ENCODE measurements at places on chromosomes 16 and 17.

DNA sequence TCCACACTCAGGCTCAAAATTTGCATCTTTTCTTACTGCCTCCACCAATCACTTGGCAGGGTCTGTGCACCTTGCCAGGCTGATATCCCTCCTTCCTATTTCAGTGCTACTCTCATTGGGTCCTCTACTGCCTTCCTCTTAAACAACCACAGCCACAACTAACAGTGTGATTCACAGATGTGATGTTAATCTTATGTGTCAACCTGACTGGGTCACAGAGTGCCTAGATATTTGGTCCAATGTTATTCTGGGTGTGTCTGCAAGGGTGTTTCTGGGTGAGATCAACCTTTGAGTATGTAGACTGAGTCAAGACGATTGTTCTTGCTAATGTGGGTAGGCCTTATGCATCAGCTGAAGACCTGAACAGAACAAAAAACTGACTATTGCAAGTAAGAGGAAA lies 51.3 kb upstream of the IRX6 start:
- H3K27me3 ChIP-seq, result no peaks in the 10 kb centered on the region
- no peaks in the 10 kb centered on the region for H3K4me1 ChIP-seq
- no peaks in the 10 kb centered on the region for H3K36me3 ChIP-seq
- DNase-seq, result no peak
- no peak overlapping the region for H3K4me3 ChIP-seq

DNA sequence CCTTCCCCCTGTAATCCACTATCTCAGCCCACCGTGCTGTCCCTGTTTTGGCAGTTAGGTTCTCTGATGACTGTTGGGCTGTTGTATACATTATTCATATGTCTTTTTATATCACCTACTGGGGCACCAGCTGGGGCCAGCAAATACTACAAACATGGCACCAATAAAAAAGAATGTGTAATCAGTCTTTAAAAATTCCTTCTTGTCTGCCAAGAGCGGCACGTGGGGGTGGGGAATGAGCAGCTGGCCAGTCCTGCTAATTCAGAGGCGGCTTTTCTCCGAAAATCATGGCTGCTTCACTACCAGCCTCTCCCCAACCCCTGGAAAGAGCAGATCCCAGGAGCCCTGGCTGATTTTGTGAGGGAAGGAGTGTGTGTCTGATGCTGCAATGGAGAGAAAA lies 77.7 kb upstream of the EEF2KMT start:
- no peaks in the 10 kb centered on the region for H3K36me3 ChIP-seq
- no peak for DNase-seq
- no peak overlapping the region for H3K4me3 ChIP-seq
- no peaks in the 10 kb centered on the region for H3K27me3 ChIP-seq
- H3K27ac ChIP-seq, result no peak overlapping the region

- no peaks in the 10 kb centered on the region for H3K27me3 ChIP-seq
- no peak overlapping the region for H3K27ac ChIP-seq
- H3K36me3 ChIP-seq, result no peaks in the 10 kb centered on the region
- no peak overlapping the region for H3K4me3 ChIP-seq
- no peaks in the 10 kb centered on the region for H3K4me1 ChIP-seq
- DNase-seq, result peak; percentile 68
Observed at GRCh38 chr16:46908540-46909372, 24.6 kb downstream of the GPT2 start.

DNA sequence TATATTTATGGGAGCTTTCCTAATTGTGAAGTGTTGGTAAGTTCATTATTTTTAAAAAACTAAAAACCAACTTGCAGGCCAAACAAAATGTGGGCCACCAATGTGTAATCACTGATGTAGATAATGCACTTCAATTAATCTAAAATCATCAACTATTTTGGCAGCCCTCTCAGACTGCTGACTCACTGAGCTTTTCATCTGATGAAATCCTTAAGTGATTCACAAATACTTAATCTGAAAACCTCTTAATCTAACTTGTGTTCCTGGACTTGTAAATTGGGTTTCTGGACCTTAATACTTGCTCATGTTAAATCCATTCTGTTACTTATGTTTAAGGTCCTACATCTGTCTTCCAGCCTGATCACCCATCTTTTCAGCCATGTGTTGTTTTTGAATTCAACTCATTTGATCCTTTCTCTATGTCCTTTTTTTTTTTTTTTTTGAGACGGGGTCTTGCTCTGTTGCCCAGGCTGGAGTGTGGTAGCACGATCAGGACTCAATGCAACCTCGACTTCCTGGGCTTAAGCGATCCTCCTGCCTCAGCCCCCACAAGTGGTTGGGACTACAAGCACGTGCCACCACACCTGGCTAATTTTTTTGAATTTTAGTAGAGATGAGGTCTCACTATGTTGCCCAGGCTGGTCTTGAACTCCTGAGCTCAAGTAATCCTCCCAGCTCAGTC lies 39.0 kb downstream of the PRKCB start:
- H3K27me3 ChIP-seq, result no peaks in the 10 kb centered on the region
- peaks cover 13% of the 10 kb centered on the region for H3K36me3 ChIP-seq
- no peak overlapping the region for H3K4me3 ChIP-seq
- DNase-seq, result peak; percentile 31
- peaks cover 46% of the 10 kb centered on the region for H3K4me1 ChIP-seq
- peak overlapping the region; percentile 71 for H3K27ac ChIP-seq

GRCh38 chr16:30894540-30895368 lies 877 bp upstream of the BCL7C start:
- no peaks in the 10 kb centered on the region for H3K27me3 ChIP-seq
- H3K27ac ChIP-seq, result no peak overlapping the region
- H3K36me3 ChIP-seq, result peaks cover 2% of the 10 kb centered on the region
- peak overlapping the region; percentile 88 for H3K4me3 ChIP-seq

- H3K27me3 ChIP-seq, result no peaks in the 10 kb centered on the region
- no peaks in the 10 kb centered on the region for H3K36me3 ChIP-seq
- H3K27ac ChIP-seq, result no peak overlapping the region
- DNase-seq, result no peak
- H3K4me3 ChIP-seq, result no peak overlapping the region
- no peaks in the 10 kb centered on the region for H3K4me1 ChIP-seq
Observed at GRCh38 chr17:20702692-20703091, 123.2 kb downstream of the CDRT15L2 start.

- H3K4me1 ChIP-seq, result no peaks in the 10 kb centered on the region
- no peak overlapping the region for H3K27ac ChIP-seq
- H3K27me3 ChIP-seq, result no peaks in the 10 kb centered on the region
- DNase-seq, result no peak
- H3K36me3 ChIP-seq, result no peaks in the 10 kb centered on the region
Observed at GRCh38 chr17:54838651-54839421, 61.8 kb upstream of the TOM1L1 start.

- no peak for DNase-seq
- no peak overlapping the region for H3K27ac ChIP-seq
- H3K4me1 ChIP-seq, result no peaks in the 10 kb centered on the region
- peaks cover 5% of the 10 kb centered on the region for H3K27me3 ChIP-seq
Observed at GRCh38 chr16:84378099-84378498, 9.8 kb downstream of the ATP2C2 start.

GRCh38 chr16:85562093-85562786 lies 50.9 kb upstream of the GSE1 start:
- H3K4me1 ChIP-seq, result peaks cover 46% of the 10 kb centered on the region
- H3K27me3 ChIP-seq, result no peaks in the 10 kb centered on the region
- H3K36me3 ChIP-seq, result peaks cover 38% of the 10 kb centered on the region
- H3K4me3 ChIP-seq, result no peak overlapping the region

DNA sequence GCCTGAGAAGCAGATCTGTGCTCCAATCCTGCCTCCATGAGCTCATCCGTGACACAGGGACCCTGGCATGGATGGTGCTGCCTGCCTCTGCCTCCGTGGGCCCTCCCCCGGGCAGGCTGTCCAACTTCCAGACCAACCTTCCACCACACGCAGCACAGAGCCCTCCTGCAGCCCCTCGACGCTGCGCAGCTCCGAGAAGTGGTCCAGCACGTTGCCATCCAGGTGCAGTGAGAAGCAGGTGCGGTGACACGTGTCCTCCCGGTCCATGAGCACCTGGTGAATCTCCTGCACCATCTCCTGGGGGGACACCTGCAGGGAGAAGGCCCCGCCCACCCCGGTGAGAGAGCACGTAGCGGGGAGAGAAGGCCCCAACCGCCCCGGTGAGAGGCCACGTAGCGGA lies 8.4 kb downstream of the CLUH start:
- no peaks in the 10 kb centered on the region for H3K27me3 ChIP-seq
- H3K4me1 ChIP-seq, result peaks cover 12% of the 10 kb centered on the region
- peaks cover 69% of the 10 kb centered on the region for H3K36me3 ChIP-seq
- no peak for DNase-seq

DNA sequence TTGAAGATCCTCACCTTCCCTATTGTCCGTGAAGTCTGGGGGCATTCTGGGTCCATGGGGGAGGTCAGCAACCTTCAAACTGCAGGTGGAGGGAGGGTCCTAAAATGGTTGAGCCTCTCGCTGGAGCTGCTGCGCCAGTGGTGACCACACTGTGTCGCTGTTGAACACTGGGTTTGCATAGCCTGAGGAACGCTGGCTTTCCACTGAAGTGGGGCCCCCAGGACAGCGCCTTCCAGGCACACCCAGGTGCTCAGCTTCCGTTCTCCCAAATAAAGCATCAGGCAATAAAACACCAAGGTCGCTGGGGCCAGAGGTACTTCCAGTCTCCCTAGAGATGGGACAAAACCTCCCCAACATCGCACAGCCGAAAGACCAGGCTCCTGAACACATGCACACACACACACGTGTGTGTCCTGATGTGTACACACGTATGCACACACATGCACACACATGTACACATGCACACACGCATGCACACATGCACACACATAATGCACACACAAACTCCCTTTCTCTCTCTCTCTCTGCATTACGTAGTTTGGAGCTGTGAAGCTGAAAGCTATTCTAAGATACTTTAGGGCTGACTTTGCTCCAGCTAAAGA lies 120.6 kb downstream of the IRF8 start:
- H3K27ac ChIP-seq, result no peak overlapping the region
- DNase-seq, result no peak
- H3K27me3 ChIP-seq, result no peaks in the 10 kb centered on the region
- no peaks in the 10 kb centered on the region for H3K36me3 ChIP-seq

DNA sequence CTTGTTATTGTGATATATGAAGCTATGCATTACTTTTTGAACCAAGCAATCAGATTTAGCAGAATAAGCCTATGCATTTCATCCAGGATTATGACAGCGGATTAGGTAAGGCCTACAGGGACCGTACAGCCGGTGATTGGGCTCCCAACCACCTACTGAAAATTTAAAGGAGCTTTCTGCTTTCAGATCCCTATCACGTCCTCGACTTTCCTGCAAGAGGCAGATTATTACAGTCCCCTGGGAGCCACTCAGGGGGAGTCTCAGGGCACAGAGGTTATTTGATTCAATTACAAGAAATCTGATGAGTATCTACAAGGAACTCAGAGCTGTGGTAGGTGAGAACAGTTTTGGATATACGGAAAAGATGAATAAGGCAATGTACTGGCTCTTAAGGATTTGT lies 80.7 kb downstream of the HS3ST3B1 start:
- H3K4me3 ChIP-seq, result no peak overlapping the region
- H3K36me3 ChIP-seq, result no peaks in the 10 kb centered on the region
- no peak overlapping the region for H3K27ac ChIP-seq
- no peaks in the 10 kb centered on the region for H3K27me3 ChIP-seq
- no peaks in the 10 kb centered on the region for H3K4me1 ChIP-seq
- DNase-seq, result no peak

DNA sequence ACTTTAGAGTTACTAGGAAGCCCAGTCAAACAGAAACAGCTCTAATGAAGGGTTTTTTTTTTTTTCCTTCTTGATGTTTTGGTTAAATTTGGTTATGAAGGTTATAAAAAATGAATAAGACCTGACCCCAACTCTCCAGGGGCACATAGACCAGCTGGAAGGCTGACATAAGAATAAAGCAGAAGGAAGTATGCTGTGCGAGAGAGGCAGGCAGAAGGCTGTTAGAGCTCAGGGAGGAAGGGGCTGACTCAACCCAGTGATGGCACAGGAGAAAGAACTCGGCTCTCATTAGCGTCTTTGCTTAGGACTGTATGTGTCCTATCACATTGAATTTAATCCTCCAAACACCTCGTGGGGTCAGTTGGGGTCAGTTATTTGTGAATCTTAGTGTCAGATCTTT lies 474.6 kb downstream of the PMP22 start:
- H3K27me3 ChIP-seq, result no peaks in the 10 kb centered on the region
- H3K36me3 ChIP-seq, result no peaks in the 10 kb centered on the region
- DNase-seq, result no peak

DNA sequence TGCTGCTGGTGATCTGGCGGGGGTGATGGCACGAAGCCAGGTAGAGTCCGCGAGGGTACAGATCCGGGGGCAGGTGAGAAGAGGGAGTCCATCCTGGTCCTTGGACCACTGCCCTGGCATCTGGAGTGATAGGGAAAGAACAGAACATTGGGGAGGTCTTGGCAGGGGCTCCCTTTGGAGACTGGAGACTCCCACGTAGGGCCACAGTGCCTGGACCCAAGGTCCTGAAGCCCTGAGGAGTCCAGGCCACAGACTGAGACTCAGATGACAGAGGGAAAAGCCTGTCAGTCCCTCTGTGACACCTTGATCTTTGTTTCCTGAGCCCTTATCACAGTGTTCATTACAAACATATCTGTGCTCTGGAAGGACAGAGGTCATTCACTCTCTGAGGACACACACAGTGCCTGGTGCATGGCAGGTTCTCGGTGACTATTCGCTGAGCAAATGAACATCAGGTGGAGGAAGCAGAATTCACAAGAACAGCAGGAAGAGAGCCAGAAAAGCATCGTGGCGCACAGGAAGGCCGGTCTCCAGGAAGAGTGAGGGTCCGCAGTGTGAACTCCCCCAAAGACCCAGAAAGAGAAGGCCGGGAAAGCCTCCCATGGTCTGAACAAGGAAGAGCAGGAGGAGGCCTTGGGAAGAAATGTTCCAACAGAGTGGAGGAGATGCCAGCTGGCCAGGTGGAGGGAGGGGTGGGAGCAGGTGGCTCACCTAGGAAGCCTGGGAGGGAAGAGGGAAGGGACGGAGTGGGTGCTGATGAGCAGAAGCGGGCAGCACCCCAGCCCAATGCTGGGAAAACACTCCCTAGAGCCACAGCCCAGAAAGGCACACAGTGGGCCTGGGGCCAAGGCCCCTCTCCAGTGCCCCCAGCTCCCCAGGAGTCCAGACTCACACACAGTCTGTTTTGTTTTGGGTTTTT lies 20.5 kb downstream of the PEMT start:
- DNase-seq, result no peak
- H3K36me3 ChIP-seq, result peaks cover 12% of the 10 kb centered on the region
- H3K4me3 ChIP-seq, result no peak overlapping the region
- no peak overlapping the region for H3K27ac ChIP-seq
- no peaks in the 10 kb centered on the region for H3K27me3 ChIP-seq

GRCh38 chr16:31451681-31452351 lies 7.5 kb upstream of the ARMC5 start:
- no peak overlapping the region for H3K4me3 ChIP-seq
- peaks cover 18% of the 10 kb centered on the region for H3K36me3 ChIP-seq
- peaks cover 19% of the 10 kb centered on the region for H3K4me1 ChIP-seq
- H3K27ac ChIP-seq, result no peak overlapping the region
- no peaks in the 10 kb centered on the region for H3K27me3 ChIP-seq
- no peak for DNase-seq
